Stimulated activated CD8-positive, alpha-beta memory T cell treated with anti-CD3 and anti-CD28 coated beads, Interleukin-2, amount 100 ng/mL, for 1 hour (primary cell): ENCODE measurements at places on chromosomes 11 and 22.

DNA sequence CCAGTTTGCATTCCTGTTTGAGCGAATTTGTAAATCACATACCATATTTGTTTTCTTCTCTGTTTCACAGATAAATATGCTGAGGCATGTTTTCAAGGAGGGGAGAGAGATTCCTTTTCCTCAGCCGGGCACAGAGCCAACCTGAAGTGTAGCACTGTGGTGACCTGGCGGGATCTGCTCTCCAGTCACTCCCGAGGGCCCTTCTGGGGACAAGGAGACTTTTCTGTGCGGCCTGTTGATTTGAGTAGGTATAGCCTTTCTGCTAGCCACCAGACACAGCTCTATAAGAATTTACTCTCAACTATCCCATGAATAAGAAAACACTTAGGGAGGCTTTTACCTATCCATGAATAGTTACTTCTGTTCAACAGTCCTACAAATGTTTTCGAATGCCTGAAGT lies 63.5 kb upstream of the FDX1 start:
- DNase-seq = no peak

DNA sequence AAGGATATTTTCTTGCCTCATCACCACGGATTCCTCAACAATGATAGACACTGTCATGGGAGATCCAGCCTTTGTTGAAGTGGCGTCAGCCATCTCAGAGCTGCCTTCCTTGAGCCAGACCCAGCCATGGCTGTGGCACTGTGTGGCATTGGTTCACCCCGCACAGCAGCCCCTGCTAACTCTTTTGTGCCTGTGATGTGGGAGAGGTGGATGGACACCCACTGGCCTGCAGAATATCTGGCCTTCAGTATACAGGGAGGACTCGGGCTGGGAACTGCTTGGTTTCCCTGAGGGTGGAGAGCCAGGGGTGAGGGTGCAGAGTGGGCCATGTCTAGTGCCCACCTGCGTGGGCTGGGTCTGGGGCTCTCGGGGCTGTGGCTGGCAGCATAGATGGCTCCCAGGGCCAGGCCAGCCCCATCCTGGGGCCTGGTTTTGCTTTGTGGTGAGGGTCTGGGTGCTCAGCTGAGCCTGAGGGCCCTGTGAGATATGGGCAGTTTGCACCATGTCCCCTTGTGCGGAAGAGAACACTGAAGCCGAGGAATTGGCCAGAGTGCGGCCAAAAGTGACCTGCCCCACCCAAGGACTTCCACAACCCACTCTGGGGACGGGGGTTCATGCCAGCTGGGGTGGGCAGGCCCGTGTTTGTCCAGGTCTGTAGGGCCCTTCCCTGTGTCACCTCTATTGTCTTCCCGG lies 6.1 kb downstream of the CLDN5 start:
- DNase-seq = no peak

- DNase-seq = no peak
These were observed at the start of gene ASCL2 for GRCh38 chr11:2270322-2271076. TSS of gene ASCL2 (minus strand) at chr11:2270588. CDS start at chr11:2270332, 256 bp downstream.

DNA sequence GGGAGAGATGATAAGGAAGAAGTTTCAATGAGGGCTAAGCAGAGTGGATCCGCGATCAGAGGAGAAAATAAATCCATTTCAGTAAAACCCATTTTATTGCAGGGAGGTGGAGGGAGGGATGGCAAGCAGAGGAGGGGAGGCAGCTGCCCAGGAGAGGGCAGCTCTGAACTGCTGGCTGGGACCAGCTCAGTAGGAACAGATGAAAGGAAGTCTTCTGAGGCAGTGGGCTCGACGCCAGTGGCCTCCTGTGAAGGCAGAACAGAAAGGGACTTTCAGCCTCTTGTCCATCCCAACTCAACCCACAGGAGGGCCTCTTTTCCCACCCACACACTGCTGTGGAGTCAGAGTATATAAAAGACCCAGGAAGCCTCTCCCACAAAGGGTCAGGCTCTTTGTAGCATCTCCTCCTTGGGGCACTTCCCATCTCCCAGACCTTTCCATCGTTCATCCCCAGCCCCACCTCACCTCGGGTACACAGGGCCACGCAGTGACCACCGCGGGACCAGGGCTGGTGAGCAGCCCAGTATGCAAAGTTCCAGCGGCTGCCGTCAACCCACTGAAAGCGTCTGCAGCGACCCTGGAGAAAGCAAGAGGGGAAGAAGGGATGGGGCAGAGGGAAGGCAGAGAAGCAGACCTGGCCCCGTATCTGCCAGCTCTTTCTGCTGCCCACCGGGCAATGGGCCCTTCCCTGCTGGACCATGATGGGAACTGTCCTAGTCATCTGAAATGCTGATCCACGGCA lies 3.0 kb downstream of the PRG2 start:
- no peak for DNase-seq

DNA sequence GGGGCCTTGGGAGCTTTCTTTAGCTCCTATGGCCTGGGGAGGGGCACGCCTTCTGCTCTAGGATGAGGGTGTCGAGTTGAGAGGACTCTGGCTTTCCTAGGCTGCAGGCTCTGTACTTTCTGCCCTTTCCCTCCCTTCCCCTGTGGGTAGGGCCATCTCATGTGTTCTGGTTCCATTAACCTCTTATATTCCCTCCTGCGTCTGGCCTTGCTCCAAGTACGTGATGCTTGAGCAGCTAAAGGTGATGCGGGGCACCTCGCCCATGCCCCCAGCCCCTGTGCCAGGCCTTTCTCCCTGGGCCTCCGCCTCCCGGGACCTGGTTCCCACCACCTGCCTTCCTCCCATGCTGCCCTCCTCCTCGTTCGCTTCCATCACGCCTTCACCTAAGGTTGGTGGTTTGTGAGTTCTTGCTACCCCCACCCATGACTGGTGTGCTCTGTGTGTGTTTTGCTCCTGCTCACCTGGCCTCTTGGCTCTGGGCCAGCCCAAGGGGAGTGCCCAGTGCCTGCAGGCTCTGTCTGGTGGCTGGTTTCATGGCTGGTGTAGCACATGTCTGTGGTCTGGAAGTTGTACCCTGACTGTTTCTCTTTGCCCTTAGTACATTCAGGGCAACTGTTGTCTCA lies 34.1 kb downstream of the PHLDB1 start:
- DNase-seq = no peak
